NCI-H1930 (cell line): ENCODE measurements at places on chromosomes 12 and 14.

DNA sequence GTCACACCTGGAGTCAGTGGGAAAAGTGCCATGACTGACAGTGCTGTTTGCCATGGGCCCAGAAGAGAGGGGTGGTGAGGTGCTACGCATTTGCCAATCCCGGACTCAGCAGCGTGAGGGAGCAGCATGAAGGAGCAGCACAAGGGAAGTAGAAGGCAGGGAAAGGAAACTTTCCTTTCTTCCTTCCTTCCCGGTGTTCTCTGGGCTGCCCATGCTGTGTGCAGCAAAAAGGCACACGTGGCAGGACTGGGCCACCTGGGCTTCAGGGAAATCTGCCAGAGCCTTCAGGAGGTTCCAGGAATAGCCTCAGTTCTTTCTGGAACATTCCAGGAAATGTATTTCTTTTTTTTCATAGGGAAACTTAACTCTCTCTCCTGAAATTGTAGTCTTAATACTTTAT is 23.0 kb downstream of the TRIM9 start:
- no peak for DNase-seq

DNA sequence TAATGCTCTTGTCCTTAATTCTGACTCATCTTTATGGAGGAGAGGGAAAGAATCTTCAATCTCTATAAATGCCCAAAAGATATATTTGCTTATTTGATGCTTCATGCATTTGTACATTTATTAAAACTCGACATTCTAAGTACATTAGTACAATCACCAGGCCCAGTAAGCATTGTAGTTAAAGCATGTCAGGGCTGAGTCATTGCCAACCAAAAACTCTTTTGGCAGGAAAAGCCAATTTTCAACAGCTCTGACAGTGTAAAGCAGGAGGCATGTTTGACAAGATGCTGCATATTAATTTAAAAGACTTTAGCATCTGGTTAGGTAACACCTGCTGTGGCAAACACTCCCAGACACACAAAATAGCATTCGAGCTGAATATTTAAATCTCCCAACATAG is 290.9 kb downstream of the PPFIA2 start:
- DNase-seq = no peak

DNA sequence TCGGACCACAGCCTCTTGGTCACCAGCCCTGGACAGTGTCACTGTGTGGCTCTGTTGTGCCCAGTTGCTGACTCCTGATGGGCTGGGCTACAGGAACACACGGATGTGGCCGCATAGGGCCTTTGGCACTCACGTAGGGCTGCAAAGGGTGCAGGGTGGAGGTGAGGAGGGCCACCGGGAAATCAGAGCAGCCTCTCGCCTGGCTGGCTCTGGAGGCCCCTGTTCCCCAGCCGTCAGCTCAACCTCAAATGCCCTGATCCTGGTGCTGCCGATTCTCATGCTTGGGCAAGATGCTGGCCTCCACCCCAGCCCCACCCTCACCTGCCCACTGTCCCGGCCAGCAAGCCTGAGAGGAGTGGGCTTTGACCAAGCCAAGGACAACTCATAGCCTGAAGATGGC is 59.0 kb downstream of the SLC6A12 start:
- DNase-seq = no peak

DNA sequence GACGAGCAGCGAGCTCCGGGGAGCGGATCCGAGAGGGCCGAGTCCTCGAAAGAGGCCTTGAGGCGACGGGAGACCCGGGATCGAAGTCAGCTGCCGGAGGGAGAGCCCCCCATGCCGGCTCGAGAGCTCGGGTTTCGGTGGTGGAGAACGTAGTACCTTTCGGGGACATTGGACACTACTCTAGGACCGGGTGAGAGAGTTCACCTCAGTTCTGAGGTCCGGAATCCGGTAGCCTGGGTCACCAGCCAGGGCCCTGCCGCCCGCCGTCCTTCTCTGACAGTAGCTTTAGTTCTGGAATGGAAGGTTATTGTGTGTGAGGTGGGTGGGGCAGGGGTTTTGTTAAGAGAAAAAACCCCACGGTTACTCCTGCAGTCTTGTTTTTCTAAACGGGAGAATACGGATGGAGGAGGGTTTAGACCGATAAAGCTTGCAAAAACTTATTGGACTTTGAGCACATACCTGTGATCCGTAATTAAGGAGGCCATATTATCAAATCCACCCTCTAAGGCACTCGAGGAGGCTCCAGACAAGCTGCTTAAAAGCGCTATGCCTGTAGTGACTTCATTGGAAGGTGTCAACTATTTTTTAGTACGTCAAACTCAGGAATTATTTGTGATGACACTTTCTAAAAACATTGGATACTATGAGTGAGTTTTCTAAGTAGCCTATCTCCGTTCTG is 765 bp downstream of the SCYL2 start:
- DNase-seq = no peak

- DNase-seq = no peak
Observed at GRCh38 chr12:3611860-3612703, 121.1 kb downstream of the PRMT8 start.

- DNase-seq = no peak
Observed at GRCh38 chr12:24224401-24224800, 274.9 kb upstream of the SOX5 start.

DNA sequence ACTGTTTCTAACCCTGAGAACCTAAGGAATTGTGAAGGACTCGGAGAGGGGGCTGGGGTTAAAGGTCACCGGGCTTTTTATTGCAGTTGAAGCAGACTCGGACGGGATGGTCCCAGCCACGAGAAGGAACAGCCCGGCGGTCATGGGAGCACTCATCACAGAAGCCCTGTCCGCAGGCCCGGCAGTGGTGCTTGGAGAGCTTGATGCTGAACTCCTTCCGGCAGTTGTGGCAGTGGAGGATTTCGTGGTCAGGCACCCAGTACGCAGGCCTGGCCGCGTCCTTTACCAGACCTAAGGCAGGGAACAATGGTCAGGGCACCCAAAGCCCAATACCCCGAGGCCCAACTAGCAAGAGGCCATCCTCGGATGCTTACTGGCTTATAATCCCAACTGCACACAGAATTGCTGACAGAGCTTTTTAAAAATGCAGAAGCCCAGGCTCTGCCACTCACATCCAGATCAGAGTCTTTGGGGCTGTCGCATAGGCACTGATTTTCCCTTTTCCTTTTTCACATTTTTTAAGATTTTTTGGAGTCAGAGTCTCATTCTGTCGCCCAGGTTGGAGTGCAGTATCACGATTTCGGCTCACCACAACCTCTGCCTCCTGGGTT is 44.7 kb downstream of the DCAF4 start:
- no peak for DNase-seq

GRCh38 chr12:49703647-49704137 is 3.5 kb downstream of the FMNL3 start:
- DNase-seq = no peak

DNA sequence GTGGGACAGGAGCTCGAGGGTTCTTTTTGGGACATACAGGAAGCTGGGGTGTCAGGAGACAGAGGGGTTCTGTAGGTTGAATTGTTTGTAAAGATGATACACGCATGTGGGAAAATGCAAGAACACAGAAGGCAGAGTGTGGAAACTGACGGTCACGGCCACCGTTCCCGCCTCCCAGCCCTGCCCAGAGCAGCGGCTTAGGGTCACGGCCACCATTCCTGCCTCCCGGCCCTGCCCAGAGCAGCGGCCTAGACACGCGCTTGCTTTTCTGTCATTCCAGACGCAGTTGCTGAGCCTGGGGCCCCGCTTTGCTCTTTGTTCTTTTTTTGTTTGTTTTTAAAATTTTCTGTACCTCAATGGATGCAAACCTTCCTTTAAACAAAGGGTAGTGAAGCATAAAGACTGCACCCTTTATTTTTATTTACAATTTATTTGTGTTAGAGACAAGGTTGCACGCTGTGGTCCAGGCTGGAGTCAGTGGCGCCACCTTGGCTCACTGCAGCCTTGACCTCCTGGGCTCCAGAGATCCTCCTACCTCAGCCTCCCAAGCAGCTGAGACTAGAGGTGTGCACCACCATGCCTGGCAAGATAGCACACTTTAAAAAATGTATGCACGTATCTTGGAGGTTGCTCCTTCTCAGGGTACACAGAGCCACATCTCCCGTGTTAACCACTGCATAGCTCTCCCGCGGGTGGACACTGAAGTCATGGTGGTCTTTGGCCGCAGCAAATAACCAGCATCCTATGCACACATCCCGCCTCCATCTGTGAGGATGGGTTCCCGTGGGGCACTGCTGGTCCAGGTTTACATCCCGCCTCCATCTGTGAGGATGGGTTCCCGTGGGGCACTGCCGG is 142.3 kb downstream of the ADGRD1 start:
- no peak for DNase-seq

- no peak for DNase-seq
Observed at GRCh38 chr12:89156862-89157262, 195.4 kb downstream of the DUSP6 start.

- DNase-seq = no peak
Observed at GRCh38 chr14:22465201-22465840, 123.7 kb downstream of the DAD1 start.

GRCh38 chr14:26846388-26846787 is 248.6 kb upstream of the NOVA1 start:
- no peak for DNase-seq

- no peak for DNase-seq
Observed at GRCh38 chr14:24300326-24300980, 803 bp downstream of the NOP9 start.

- DNase-seq = no peak
Observed at GRCh38 chr14:53655080-53655785, 301.4 kb downstream of the BMP4 start.
